ENCODE measurements at places on chromosomes 12 and 14. TPM values are rescaled to one million over a fixed set of nuclear protein-coding genes. Genes with fewer than 3 reads are reported as not detected.

GRCh38 chr14:94171208-94171607 lies 2.9 kb upstream of the PPP4R4 start:
- no peak overlapping the region for H3K4me3 ChIP-seq
- DNase-seq, result no peak
- no peaks in the 10 kb centered on the region for H3K36me3 ChIP-seq
- no peak overlapping the region for H3K27ac ChIP-seq
- H3K27me3 ChIP-seq, result no peaks in the 10 kb centered on the region
- no peaks in the 10 kb centered on the region for H3K4me1 ChIP-seq

DNA sequence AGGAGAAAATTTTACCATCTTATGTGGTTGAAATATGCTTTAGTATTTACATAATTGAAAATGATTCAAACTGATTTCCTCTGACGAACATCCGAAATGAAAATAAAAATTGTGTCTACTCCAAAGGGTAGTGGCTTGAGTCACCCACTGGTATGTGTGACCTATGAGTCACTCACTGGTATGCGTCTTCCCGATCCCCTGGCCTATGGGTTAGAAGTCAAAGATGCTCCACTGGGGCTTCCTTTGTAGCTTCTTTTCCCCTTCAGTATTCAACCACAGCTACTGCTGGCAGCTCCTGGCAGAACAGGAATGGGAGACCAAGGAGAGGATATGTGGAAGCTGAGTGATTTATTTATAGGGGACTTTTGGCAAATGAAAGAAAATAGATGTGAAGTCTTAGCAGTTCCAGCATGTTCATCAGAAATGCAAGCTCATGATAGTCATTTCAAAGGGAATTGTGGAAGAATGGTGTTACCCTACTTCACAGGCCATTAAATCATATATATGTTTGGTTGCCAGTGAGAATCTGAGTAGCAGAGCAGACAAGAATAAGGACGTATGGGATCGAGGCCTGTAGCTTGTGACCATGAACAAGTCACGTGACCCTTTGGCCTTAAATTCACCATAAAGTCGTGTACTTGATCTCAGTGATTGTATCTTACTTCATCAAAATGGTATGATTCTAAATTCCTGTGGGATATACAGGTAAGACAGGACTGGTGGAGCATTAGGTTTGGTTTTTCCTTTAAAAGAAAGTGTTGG lies 108.3 kb downstream of the CRADD start:
- no peaks in the 10 kb centered on the region for H3K27me3 ChIP-seq
- no peaks in the 10 kb centered on the region for H3K36me3 ChIP-seq
- peak overlapping the region; percentile 82 for H3K27ac ChIP-seq

DNA sequence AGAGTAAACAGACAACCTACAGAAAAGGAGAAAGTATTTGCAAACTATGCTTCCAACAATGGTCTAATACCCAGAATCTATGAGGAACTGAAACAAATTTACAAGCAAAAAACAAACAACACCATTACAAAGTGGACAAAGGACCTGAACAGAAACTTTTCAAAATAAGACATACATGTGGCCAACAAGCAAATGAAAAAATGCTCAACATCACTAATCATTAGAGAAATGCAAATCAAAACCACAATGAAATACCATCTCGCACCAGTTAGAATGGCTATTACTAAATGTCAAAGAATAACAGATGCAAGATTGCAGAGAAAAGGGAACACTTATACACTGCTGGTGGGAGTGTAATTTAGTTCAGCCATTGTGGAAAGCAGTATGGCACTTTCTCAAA lies 125.8 kb downstream of the C12orf42 start:
- H3K27me3 ChIP-seq, result no peaks in the 10 kb centered on the region
- no peak for DNase-seq
- no peak overlapping the region for H3K4me3 ChIP-seq
- no peaks in the 10 kb centered on the region for H3K36me3 ChIP-seq
- no peak overlapping the region for H3K27ac ChIP-seq
- no peaks in the 10 kb centered on the region for H3K4me1 ChIP-seq

GRCh38 chr14:58749066-58749669 lies 111.4 kb downstream of the DACT1 start:
- H3K27ac ChIP-seq, result no peak overlapping the region
- H3K36me3 ChIP-seq, result no peaks in the 10 kb centered on the region
- H3K4me1 ChIP-seq, result no peaks in the 10 kb centered on the region
- H3K4me3 ChIP-seq, result no peak overlapping the region
- peak; percentile 13 for DNase-seq
- H3K27me3 ChIP-seq, result no peaks in the 10 kb centered on the region

DNA sequence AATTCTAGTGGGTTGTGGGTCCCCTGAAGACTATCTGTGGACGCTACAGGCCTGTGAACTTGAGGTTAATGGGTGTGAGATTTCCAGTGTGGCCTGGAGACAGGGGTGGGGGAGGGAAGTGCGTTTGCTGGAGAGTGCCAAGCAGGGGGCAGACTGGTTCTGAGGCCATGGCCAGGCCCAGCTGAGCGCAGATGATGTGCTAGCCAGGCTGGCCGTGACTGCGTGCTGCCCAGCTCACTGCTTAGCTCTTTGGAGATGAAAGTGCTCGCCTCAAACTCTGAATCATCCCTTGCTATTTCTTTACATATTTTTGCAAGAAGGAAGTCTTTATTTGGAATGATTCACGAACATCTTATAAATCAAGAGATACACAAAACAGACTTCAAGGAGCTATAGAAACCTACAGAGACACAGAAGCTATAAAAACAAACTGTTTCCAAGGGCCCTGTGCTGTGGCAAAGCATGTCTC lies 75.2 kb upstream of the PLEKHG3 start:
- no peak for DNase-seq
- no peaks in the 10 kb centered on the region for H3K4me1 ChIP-seq
- no peak overlapping the region for H3K27ac ChIP-seq
- no peaks in the 10 kb centered on the region for H3K36me3 ChIP-seq

Gene PFKM
- total RNA-seq, result 71.9 TPM

Data from prostate gland (tissue), 2 donors.